Suppressor macrophage (primary cell): ENCODE measurements at places on chromosomes 13 and 19.

GRCh38 chr13:99866781-99867180, 104.8 kb downstream of the ZIC5 start:
- no peak for DNase-seq

- DNase-seq = no peak
Observed at GRCh38 chr19:28008695-28009094, 1204.3 kb downstream of the UQCRFS1 start.

DNA sequence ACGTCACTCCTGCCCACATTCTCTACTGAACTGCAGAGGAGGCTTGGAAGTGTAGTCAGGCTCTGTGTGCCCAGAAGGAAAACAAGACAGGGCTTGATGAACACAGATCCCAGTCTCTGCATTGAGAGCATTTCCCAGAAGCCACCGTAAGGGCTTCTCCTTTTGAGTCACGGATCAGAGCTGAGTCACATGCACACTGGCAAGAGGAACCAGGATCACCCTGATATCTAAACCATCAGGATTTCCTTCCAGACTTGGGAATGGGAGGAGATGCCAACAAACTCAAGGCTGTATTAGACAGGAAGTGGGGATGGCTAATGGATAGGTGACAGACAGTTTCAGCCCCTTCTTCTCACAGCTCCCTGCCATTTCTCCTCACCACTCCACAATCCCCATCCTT, 17.7 kb upstream of the FBXO17 start:
- DNase-seq = peak; percentile 46

GRCh38 chr13:107641574-107641973, 573.8 kb downstream of the LIG4 start:
- DNase-seq = no peak

DNA sequence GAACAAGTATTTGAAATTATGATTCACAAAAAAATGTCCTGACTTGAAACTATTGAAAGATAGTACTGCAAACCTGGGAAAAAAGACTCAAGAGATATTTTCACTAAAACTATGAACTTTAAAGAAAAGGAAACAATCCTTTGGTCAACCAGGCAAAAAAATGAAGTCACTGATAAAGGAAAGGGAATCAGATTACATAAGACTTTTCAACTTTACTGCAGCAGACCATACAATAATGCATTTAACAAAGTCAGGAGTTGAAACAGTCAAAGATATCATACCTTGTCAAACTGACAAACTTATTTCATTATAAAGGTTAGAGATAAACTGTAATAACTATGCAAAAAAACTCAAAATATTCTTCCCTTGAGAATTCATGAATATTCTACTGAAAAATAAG, 361.6 kb downstream of the DLEU7 start:
- no peak for DNase-seq
